ENCODE measurements at places on chromosomes 2 and 18.

DNA sequence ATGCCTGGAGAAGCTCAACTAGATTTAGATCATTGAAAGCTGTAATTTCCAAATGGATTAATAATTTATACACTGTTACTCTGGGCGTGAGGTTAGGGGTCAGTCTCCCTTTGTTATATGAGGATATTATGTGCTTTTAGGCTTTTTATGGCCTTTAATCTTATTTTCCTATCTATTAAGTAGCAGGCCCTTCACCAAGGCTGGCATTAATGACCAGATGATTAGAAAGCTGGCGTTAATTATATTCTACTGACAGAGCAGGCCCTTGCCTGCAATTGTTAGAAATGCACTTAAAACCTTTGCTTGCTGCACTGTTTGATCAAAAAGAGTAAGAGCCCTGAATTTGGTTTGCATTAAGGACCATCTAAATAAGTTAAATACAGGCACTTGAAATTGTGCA lies 75.3 kb downstream of the EPAS1 start:
- DNase-seq: no peak

DNA sequence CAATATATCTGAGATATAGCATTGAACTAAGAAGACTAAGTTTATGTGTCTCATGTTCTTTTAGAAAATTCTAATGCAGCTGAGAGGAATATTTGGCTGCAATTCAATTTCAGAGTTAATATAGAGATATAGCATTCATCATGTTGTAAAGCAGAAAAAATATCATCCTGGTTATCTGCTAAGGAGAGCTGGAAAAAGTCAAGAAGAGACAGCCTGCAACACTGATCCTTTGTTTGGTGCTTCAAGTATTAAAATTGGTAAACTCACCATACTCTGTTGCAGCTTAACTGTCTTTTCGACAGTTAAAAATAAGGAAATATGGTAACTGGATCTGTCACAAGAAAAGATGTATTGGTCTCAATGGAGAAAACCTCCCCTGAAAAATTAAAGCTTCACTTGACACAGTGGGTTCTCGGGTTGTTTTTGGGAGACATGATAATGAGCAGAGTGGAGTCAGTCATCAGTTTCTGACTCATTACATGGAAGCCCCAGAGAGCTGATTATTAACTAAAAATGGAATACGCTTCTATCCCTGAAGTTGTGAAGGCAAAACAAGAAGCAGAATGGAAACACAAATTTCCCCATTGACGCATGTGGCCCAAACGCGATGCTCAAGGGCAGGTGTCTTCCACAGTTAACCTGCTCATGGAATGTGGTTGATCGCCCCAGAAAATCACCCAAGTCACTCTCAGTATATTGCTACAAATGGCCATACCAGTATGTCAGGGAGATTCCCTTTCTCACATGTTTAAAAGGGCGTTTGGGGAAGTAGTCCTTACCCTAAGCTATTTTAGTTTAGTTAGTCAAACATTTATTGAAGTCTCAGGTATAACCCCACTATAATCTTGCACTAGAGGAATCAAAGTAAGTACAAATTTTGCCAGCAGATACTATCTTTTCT lies 8.2 kb downstream of the BCL2 start:
- DNase-seq: no peak

DNA sequence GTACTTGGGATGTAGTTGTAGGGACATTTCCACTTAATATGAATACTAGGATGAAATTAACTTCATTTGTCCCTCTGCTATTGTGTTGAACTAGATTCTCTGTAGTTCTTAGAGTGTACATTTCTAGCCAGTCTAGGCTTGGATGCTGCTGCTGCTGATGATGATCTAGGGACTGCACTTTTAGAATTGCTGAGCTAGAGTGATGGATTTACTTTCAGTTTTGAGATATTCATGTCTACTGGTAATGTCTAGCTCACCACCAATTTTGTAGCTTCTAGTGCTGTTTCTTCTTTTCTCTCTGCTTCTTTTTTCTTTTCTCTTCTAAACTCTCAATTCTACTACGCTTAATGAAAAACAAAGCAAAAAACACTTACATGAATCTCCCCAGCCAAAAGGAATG lies 49.4 kb downstream of the MRPS9 start:
- DNase-seq: no peak

DNA sequence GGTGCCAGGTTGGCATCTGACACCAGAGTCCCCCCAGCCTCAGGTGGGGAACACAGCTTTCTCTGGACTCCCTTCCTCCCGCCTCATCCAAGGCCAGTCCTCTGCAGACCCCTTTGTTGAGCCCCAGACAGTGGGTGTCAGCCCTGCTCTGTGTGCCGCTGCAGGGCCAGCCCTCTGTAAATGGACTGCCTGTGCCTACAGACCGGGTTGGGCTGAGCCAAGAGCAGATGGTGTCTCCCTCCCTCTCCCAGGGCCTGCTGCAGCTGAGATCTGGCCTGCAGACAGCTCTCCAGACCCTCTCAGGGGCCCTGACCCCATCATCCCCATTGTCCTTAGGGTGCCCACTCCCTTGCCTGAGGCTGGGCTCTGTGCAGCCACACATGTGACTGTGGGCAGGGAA lies 160.8 kb downstream of the KLHL29 start:
- no peak for DNase-seq

DNA sequence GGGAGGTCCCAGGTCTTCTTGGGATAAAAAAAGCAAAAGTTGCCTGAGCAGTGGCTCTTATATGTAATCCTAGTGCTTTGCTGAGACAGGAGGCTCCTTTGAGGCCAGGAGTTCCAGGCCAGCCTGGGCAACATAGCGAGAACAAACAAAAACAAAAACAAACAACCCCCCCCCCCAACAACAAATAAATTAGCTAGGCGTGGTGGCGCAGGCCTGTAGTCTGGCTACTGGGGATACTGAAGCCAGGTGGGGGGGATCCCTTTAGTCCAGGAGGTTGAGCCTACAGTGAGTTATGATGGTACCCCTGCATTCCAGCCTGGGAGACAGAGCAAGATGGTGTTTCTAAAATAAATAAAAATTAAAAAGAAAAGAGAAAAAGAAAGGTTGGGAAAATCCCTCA lies 5.4 kb downstream of the GAREM2 start:
- no peak for DNase-seq

DNA sequence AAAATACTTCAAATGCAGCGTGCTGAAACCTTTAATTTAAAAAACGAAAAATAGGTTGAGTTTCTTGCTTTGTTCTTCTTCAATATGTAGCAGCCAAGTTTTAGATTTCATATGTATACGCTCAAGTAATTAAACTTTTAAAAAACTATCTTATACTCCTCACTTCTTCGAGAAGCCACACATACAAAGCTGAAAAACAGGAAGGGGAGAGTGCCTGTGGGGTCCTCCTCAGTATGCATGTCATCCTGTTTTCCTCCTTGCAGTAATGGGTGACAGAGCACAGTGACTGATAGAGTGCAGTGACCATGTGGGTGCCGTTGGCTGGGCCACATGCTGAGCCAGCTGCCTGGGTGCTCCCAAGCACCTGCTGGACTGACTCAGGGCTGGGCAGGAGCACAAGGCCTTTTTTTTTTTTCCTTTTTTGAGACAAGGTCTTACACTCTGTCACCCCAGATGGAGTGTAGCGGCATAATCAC lies 33.3 kb downstream of the UXS1 start:
- DNase-seq: no peak

DNA sequence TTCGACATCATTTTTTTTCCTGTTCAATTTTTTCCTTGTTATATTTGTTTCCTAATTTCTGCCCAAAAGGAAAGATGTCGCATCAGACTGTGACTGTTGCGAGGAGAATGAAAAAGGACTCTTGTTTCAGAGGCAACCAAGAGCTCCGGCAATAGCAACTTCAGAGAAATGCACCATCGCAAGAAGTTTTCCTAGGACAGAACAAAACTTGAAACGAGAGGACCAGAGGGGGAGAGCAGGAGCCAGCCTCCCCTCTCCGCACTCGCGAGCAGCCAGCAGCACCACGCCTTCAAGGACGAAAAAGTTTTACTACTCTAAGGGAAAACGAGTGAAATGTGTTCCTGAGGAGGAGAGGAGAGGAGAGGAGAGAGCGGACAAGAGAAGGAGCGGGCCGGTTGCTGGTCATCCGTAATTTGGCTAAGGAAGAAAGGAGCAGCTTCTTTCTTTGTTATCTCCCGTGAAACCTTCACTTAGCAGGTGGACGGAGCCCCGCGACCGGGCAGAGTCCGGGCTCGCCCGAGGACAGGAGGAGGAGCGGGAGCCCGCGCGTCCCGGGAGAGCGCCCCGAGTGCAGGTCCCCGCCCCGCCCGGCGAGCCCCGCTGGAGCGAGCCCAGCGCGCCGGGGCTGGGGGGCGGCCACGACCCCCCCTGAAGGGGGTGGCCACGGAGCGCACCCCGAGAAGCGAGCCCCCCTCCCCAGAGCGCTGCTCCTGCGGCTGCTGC lies 744 bp downstream of the POU3F3 start:
- peak; percentile 28 for DNase-seq

DNA sequence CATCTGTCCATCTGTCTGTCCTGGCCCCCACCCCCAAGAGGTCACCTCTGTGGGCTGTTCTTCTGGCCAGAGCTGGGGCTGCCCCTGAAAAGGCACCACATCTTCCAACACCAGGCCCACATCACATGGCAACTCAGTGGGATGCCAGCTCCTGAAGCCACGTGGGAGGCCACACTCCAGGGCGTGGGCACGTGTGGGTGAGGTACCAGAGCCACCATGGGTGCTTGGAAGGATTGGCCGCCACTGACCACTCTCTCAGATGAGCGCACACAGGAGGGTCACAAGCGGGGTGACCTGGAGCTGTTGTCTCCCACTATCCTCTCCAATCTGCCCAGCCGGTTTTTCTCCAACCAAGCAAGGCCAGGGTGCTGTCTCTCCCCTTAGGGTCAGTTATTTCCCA lies 197.9 kb downstream of the TFCP2L1 start:
- DNase-seq: no peak

DNA sequence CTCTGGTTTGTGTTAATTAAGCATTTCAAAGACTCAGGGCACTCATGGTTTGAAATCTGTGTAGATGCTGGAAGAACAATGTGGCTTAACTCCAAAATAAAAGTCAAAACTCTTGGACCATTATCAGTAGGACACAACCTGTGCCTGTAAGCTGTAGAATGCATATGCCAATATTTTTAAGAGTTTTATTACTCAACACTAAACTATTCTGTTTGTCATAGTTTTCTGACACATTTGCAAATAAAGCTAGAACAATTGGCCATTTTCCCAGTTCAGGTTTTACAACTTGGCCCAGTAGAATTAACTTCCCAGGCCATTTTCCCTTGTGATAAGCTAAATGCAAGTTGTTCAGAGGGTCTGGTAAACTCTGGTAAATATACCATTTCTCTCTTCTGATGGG lies 713.1 kb downstream of the CBLN2 start:
- no peak for DNase-seq

DNA sequence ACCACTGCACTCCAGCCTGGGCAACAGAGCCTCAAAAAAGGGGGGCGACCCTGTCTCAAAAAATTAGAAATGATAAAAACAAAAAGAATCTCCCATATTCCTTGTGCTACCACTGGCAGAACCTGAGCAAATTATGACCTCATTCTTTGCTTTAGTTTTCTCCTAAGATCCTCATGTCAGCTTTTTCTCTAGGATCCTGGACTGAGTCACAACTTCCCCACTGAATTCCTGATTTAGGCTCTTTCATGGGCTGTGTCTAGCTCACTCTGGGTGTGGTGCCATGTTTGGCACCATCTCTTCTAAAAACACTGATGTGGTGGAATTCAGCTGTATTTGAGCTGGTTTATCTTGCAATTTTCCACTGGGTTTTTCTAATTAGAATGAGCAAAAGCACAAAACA lies 37.1 kb downstream of the EXOC6B start:
- no peak for DNase-seq

GRCh38 chr2:32423536-32423935 lies 66.7 kb downstream of the BIRC6 start:
- no peak for DNase-seq

GRCh38 chr2:160156665-160157064 lies 43.4 kb downstream of the ITGB6 start:
- DNase-seq: no peak

DNA sequence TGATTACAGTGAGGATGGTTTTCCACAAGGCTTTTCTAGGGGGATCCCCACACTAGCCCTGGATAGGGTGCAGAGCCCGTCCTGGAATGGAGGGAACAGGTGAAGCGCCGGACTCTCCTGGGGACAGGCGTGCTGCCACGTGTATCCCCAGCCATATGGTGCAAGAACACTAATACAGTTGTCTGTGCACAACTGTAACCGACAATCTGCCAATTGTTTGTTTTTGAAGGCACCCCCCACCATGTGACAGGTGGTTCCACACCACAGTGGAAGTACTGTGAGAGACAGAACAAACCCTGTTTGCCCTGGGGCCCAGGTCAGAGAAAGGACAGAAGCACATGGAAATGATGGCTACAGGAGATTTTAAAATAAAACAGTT lies 52.9 kb downstream of the MYCN start:
- DNase-seq: no peak

DNA sequence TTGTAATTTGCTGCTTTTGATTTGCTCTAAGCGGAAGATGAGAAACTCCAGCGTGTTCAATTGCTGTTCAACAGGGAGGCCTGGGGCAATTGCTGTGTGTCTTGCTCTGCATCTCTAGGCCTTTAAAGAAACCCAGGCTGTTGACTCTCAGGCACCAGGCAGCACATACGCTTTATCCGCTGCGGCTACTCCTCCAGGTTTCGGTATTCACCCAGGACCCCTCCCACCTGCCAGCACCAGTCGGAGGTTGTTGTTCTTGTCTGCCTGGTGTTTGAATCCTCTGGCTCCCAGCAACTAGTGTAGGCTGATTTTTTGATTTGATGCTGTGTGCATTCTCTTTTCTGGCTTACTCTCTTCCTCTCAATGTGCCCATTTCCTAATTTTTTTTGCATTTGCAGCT lies 383.1 kb downstream of the TSN start:
- DNase-seq: no peak

DNA sequence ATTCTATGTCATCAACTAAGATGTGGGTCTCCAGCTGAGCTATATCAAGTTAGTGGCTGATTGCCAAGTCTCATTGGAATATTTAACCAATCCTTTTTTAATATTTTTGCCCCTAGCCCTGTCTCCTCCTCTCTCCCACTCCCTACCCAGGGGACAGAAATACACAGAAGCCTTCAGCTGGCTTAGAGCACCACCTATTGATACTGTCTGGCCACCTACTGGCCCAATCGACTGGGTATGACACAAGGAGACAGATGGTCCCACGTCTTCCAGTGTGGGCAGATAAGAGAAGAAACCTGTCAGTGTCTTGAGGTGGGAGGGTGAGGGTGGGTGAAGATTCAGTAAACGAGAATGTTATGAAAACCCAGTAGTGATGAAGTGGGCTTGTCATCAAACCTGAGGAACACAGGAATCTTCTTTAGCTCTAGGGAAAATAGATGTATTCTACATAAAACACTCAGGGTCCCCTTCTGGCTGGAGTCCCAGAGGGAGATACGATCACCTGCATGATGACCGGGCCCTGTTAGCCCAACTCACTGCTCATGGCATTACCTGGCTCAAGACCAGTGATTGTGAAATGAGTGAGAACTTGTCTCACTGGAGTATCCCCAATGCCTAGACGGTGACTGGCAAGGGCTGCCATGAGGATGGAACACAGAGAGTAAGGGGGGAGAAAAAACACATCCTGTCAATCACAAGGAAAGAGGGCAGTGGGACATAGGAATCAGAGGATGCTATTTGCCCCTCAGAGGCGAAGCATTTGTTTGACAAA lies 26.7 kb downstream of the POLR1A start:
- no peak for DNase-seq

- DNase-seq: peak; percentile 50
Measured at GRCh38 chr2:168136392-168136977, 110.9 kb downstream of the STK39 start.

GRCh38 chr2:112957511-112957910 lies 20.3 kb upstream of the IL36G start:
- DNase-seq: peak; percentile 77
